ENCODE measurements at places on chromosomes 2 and 18.
A peak's percentile ranks its signal among the peaks of the same experiment; 100 is the strongest.

GRCh38 chr2:235314371-235314930, 179.4 kb upstream of the AGAP1 start:
- DNase-seq: no peak

DNA sequence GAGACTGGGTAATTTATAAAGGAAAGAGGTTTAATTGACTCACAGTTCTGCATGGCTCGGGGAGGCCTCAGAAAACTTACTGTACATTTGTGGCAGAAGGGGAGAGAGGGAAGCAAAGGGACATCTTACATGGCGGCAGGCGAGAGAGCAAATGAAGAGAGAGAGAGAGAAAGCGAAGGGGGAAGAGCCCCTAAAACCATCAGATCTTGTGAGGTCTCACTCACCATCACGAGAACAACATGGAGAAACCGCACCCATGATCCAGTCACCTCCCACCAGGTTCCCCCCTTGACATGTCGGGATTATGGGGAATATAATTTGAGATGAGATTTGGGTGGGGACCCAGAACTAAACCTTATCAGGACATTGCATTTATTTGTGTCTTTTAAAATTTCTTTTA, 75.9 kb downstream of the ACSL3 start:
- no peak for DNase-seq

DNA sequence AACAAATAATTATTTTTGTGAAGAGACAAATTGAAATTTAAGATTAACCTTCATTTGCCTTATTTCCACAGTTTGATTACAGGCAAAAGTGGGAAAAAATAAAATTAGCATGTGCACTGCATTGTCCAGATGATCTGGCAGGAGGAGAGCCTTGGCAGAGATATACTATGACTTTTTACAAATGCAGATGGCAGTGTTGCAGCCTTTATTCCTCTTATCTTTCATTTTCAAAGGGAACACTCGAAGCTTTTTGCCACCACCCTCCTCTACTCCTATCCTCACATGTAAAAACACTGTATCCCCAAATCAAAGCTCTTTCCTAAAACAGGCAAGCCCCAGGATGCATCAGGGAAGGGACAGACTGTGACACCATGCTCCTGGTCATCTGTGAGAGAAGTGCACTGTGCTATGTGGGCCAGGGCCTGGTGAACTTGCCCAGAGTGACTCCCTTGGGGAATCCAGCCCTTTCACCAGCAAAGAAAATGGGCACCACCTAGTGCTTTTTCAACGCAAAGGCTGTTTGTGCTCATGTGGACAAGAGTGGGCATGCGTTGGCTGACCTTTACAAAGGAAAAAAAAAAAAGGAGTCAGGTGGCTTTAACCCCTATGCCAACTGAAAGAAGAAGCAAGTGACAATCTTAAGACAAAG, 74.7 kb upstream of the ETAA1 start:
- DNase-seq: no peak

- no peak for DNase-seq
Measured at GRCh38 chr2:15313657-15314056, 247.5 kb downstream of the NBAS start.

GRCh38 chr2:26537069-26537825, 59.3 kb upstream of the OTOF start:
- no peak for DNase-seq

GRCh38 chr18:53950545-53950944, 273.9 kb downstream of the MBD2 start:
- no peak for DNase-seq

DNA sequence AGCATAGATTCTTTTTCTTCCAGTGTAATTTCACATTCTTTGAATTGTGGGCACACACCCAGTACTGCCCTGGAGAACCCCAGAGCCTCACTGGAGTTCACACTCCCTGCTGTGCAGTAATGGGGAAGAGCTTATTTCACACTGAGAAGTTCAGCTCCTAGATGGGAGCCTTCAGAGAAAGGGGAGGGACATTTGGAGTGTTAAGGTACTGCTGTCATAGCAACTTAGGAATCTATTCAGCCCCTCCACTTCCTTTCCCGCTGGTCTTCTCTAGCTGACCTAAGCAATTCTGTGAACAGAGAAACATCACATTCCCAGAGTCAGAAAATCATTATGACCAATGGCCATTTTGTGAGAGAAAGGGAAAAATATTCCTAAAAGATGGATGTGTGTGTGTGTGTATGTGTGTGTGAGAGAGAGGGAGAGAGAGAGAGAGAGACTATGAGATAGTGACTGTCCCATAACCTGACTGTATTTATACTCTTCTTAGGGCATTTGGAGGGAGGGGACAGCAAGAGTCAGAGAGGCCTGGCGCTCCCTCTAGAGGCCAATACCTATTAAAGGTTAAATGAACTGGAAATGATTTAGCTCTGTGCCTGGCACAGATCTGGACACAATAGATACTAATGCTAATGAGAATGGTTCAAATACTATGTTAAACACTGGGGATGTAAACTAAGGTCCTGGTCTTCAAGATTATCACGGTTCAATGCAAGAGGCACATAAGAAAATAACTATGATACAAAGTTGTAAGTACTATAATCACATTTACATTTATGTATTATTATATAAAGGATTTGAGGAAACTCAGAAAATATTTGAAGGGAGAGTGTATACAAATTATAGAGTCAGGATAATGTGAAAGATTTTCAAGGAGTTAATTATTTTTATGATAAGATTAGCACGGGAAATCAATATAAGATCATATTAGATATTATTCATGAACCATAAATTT, 41.5 kb upstream of the RPE start:
- DNase-seq: peak; percentile 43

- no peak for DNase-seq
Measured at GRCh38 chr2:43332653-43333052, 106.2 kb upstream of the ZFP36L2 start.

DNA sequence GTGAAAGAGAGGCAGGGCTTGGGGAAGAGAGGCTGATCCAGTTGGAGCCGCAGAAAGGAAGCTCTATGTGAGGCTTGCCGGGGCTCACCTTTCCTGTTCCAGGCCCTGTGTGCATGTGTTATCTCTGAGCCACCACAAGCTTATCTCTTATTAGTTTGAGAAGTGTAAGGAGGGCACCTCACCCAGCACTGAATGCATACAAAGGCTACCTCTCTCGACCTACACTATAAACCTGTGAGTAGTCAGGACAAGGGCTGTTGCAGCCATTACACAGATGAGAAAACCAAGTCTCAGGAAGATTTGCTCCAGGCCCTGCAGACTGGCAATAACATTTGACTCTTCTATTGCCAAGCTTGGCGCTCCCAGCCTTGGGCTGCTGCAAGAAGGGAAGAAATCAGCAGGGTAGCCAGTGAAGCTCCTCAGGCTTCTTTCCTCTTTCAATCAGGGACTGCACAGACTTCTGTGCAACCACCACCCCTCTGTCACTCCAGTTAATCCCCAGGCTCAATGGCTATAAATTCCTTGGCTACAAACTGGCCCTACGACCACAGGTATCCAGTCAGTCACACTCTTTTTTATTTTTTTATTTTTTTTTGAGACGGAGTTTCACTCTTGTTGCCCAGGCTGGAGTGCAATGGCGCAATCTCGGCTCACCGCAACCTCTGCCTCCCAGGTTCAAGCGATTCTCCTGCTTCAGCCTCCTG, 73.8 kb downstream of the CLHC1 start:
- DNase-seq: no peak

DNA sequence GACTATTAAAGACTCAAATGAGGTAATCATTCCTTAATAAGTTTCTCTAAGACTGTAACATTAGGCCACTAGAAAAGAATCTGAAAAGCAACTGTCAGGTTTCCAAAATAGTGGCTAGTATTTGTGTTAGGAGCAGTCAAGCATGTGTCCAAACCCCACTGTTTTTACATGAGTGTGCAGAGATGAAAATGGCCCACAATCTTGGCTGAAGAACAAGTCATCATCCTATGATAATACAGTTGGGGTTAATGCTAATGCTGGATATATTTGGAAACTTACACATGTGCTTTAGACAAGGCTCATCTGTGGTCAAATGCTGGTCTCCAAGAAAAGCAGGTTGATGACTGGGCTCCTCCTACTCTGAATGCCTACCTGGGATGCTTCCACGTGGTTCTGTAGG, 73.6 kb downstream of the MAIP1 start:
- no peak for DNase-seq
